MCF 10A (cell line): ENCODE measurements at places on chromosomes 4 and X. TPM values are rescaled to one million over a fixed set of nuclear protein-coding genes. Genes with fewer than 3 reads are reported as not detected.

Gene TLR6
- total RNA-seq, result 7.7 and 11.4 TPM in 2 replicates

DNA sequence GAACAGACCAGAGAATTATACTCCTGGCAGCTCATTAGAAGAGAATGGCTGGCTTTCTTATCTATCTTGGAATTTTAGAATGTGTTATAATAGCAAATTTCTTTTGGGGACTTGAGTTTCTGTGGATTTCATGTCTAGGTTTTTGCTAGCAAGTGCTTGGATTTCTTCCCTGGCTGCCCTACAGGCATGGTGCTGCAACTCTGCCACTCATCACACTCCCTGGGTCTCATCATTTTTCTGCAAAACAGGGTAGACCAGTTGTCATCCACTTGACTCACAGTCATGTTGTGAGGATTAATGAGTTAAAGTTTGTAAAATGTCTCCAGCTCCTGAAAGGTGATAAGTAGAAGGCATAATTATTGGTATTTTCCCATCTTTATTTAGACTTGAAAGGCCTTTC lies 60.7 kb upstream of the LCORL start:
- no peak for DNase-seq
- no peak overlapping the region for H3K27ac ChIP-seq
- H3K36me3 ChIP-seq, result no peaks in the 10 kb centered on the region
- no peak overlapping the region for H3K4me3 ChIP-seq
- H3K27me3 ChIP-seq, result no peaks in the 10 kb centered on the region
- H3K4me1 ChIP-seq, result no peaks in the 10 kb centered on the region

DNA sequence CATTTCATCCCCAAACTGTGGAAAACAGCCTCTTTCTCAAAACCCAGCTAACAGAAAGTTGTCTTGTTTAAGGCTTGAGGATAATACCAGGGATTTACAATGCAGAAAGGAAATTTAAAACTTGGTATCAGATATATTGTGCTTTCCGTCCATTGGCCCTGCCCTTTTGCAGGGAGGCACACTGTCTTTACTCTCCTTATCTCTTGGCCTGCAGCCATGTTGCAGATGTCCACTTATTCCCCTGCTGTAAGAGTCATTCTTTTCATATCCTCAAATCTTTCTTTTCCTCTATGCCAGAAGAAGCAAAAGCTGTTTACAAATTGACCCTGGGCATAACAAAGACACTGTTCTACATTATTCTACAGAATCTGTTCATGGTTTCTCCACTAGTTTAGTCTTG lies 75.6 kb upstream of the DYNLT3 start:
- no peaks in the 10 kb centered on the region for H3K36me3 ChIP-seq
- DNase-seq, result no peak
- no peaks in the 10 kb centered on the region for H3K4me1 ChIP-seq
- H3K27me3 ChIP-seq, result peaks cover 18% of the 10 kb centered on the region
- H3K4me3 ChIP-seq, result no peak overlapping the region

- H3K27me3 ChIP-seq, result no peaks in the 10 kb centered on the region
- no peak for DNase-seq
- no peak overlapping the region for H3K27ac ChIP-seq
- no peaks in the 10 kb centered on the region for H3K36me3 ChIP-seq
Observed at GRCh38 chrX:6917666-6918065, 229.8 kb upstream of the STS start.

Gene HSD17B13
- total RNA-seq, result not detected in 2 replicates

- H3K27ac ChIP-seq, result peak overlapping the region; percentile 36
- H3K4me3 ChIP-seq, result no peak overlapping the region
- DNase-seq, result peak; percentile 81
- H3K4me1 ChIP-seq, result peaks cover 22% of the 10 kb centered on the region
- no peaks in the 10 kb centered on the region for H3K27me3 ChIP-seq
- no peaks in the 10 kb centered on the region for H3K36me3 ChIP-seq
Observed at GRCh38 chr4:21447301-21448054, 501.1 kb downstream of the KCNIP4 start.

GRCh38 chr4:173852775-173853174 lies 322.7 kb upstream of the HAND2 start:
- no peak for DNase-seq
- H3K4me3 ChIP-seq, result no peak overlapping the region
- no peak overlapping the region for H3K27ac ChIP-seq
- peaks cover 57% of the 10 kb centered on the region for H3K27me3 ChIP-seq
- no peaks in the 10 kb centered on the region for H3K36me3 ChIP-seq
- H3K4me1 ChIP-seq, result no peaks in the 10 kb centered on the region

Gene NLGN3
- 0.42 and 0.44 TPM in 2 replicates for total RNA-seq

Gene MID2
- 12.1 and 15.6 TPM in 2 replicates for total RNA-seq

GRCh38 chrX:80751456-80751855 lies 58.2 kb downstream of the BRWD3 start:
- H3K36me3 ChIP-seq, result no peaks in the 10 kb centered on the region
- H3K27me3 ChIP-seq, result no peaks in the 10 kb centered on the region
- no peak overlapping the region for H3K27ac ChIP-seq

GRCh38 chrX:118493653-118494297 lies 1.8 kb upstream of the DOCK11 start:
- no peaks in the 10 kb centered on the region for H3K27me3 ChIP-seq
- no peaks in the 10 kb centered on the region for H3K4me1 ChIP-seq
- no peak overlapping the region for H3K4me3 ChIP-seq
- H3K36me3 ChIP-seq, result no peaks in the 10 kb centered on the region
- DNase-seq, result no peak
- no peak overlapping the region for H3K27ac ChIP-seq

GRCh38 chr4:2621419-2621818 lies 85.0 kb downstream of the FAM193A start:
- no peaks in the 10 kb centered on the region for H3K27me3 ChIP-seq
- no peak for DNase-seq
- no peak overlapping the region for H3K4me3 ChIP-seq
- no peak overlapping the region for H3K27ac ChIP-seq
- peaks cover 27% of the 10 kb centered on the region for H3K36me3 ChIP-seq

DNA sequence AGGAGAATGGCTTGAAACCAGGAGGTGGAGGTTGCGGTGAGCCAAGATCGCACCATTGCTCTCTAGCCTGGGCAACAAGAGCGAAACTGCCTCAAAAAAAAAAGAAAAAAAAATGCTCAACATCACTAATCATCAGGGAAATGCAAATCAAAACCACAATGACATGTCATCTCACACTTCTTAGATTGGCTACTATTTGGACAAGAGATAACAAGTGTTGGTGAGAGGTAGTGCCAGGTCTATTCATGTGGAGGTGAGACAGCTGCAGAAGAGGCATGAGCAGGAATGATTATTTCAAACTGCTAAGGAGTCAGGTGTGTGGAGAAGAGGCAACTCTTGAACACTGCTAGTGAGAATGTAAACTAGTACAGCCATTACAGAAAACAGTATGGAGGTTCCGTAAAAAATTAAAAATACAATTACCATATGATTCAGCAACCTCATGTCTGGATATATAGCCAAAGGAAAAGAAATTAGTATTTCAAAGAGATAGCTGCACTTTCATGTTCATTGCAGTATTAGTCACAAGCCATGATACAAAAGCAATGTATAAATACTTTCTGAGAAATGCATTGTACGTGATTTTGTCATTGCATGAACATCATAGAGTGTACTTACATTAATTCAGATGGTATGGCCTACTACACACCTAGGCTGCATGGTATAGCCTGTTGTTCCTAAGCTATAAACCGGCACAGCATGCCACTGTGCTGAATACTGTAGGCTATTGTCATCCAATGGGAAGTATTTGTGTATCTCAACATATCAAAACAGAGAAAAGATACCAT lies 75.3 kb downstream of the TMEM144 start:
- no peak overlapping the region for H3K27ac ChIP-seq
- H3K36me3 ChIP-seq, result no peaks in the 10 kb centered on the region
- no peak overlapping the region for H3K4me3 ChIP-seq
- no peak for DNase-seq
- peaks cover 6% of the 10 kb centered on the region for H3K4me1 ChIP-seq
- H3K27me3 ChIP-seq, result no peaks in the 10 kb centered on the region

DNA sequence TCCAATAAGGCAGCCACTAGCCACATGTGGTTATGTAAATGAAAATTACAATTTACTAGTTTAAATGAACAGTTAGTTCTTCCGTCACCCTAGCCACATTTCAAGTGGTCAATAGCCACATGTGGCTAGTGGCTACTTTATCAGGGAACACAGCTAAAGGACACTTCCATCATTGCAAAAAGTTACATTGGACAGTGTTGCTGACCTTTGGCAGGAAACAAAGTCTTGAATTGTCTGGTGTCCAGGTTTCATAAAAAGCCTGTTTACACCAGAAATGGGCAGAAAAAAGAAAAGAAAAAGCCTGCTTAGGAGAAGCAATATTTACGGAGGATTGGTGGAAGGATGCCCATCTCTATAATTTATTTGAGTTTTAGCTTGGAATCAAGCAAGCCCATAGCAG lies 38.6 kb downstream of the RWDD4 start:
- DNase-seq, result no peak
- no peak overlapping the region for H3K4me3 ChIP-seq
- no peak overlapping the region for H3K27ac ChIP-seq
- H3K36me3 ChIP-seq, result no peaks in the 10 kb centered on the region
- H3K27me3 ChIP-seq, result no peaks in the 10 kb centered on the region
